M059J (cell line): ENCODE measurements at places on chromosomes 4 and X. TPM values are rescaled to one million over a fixed set of nuclear protein-coding genes. Genes with fewer than 3 reads are reported as not detected.

The CDX4 gene
- not detected in 2 replicates for total RNA-seq

The PLXNA3 gene
- 4.3 and 8.9 TPM in 2 replicates for total RNA-seq

GRCh38 chrX:130144509-130144908 is 21.1 kb downstream of the AIFM1 start:
- no peak for DNase-seq

- no peak for DNase-seq
Measured at GRCh38 chr4:14596028-14596427, 406.3 kb upstream of the CPEB2 start.

DNA sequence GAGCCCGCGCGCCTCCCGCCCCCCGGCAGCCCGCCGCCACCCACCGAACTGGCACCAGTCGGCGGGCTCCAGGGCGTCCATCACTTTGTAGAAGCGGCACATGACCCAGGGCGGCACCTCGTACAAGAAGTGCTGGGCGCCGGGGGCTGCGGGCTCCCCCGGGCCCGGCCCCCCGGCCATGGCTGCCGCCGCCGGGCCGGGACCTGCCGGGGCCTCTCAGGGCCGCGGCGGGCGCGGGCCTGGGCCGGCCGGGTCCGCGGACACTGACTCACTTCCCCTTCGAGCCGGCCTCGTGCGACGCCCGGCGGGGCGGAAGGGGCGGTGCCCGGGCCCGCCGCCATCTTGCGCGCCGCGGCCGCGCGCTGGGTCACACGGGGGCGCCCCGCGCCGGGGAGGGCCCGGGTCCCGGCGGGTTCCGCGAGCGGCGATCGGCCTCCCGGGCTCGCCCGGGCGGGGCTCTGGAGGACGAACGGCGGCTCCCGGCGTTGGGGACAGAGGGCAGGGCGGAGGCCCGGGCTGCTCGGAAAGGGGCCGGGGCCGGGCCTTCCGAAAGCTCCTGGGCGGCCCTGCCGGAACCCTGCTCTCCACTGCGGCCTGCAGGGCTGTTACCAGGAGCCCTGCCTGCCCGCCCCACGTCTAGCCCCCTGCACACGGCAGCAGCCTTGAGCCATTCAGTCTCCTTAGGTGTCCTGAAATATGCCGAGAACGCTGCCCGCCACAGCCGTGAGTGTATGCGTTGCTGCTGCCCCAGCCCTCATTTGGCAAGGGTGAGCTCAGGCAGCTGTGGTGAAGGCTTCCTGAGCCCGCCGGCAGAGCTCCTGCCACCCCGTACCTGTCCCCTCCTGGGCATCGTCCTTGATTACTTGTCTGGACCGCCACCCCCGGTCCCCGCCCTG is at the start of gene IRAK1:
IRAK1 (minus strand) TSS at position 270 of the 896 bp plus-strand sequence; CDS start at position 180, 90 bp downstream.
- peak; percentile 74 for DNase-seq

DNA sequence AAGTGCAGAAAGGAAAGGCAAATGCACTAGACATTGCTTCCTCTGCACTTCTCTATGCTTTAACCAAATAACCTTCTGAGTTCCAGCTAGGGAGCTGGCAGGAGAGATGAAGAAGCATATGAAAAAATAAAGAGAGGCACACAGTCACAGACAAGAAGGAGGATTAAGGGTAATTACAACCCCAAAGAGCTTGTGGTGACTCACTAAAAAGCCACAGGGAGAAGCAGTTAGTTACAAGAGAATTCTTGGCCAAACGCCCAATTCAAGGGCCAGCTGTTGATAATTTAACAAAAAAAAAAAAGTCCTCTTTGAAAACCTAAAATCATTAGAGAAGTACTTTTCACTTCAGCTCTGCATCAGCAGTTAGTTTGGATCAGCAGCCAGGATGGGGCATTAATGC is 478.0 kb downstream of the KCNIP4 start:
- peak; percentile 91 for DNase-seq

- no peak for DNase-seq
Measured at GRCh38 chr4:56844802-56845580, 23.5 kb upstream of the SPINK2 start.
